ENCODE measurements at places on chromosomes 3 and 15.

DNA sequence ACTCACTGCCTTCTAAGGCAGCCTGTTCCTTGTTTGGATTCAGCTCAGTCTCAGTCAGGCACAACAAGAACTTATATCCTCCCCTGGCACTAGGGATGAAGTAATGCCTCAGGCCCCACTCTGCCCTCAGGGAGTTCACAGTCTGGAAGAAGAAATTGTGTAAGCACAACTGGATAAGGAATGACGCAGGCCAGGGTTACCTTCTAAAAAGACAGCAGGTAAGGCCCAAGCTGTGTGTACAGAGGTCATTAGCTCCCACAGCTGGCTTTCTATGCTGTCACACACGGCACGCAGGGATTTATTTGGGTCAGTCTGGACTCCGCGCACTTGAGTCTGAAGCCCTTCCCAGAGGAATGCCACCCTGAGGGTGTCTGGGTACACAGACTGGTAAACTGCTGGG, 82.9 kb downstream of the IQSEC1 start:
- DNase-seq: no peak

DNA sequence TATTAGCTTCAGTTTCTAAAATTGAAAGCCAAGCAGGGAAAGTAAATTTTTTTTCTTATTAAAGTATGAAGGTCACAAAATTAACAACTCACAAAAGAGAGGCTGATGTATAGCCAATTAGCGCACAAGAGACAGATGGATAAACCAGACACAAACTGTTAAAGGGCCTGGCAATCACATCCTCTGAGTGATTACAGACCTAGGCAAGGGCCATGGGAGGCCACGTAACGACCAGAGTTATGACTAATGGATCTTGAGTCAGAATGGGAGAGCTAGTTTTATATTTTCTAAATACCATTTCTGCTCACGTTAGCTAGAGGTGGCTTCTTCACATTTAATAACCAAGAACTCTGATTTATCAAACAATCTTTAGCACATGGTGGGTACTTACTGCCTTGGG, 17.8 kb upstream of the SCAMP5 start:
- no peak for DNase-seq

DNA sequence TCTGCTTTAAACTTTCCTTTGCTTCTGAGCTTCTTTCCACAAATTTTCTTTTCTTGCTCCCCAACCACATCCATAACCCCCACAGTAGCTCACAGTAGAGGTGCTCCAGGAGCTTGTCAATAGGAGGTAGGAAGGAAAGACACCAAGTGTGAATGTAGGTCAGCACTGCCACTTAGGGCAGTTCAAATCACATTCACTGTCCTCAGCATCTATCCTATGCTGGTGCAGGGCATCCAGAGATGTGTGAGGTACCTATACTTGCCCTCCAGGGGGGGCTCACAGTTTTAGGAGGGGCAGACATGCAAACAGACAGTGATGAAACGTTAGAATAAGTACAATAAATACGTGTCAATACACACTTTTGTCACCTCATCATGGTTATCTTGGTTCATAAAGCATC, 1.5 kb upstream of the SPSB4 start:
- no peak for DNase-seq

- peak; percentile 23 for DNase-seq
These were observed 672 bp downstream of the TFRC start for GRCh38 chr3:196081002-196081833.

GRCh38 chr3:187616307-187616972, 53.8 kb downstream of the SST start:
- peak; percentile 3 for DNase-seq

DNA sequence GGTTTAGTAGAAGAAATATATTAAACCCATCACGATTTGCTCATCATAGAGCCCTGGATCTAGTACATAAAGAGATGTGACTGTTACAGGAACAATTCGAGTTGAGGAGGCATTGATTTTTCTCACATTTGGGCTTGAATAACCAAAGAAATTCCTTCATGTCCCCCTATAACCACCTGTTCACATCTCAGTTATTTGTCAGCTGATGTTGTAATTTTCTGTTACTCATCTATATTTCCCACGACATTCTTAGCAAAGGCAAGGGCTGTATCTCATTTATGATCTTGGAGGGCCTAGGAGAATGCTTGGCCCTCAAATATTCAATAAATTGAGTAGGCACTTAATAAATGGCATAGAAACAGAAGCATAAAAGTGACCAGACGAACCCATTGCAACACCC, 36.4 kb upstream of the GYG1 start:
- DNase-seq: no peak

GRCh38 chr15:68259883-68260282, 17.7 kb upstream of the FEM1B start:
- DNase-seq: no peak

DNA sequence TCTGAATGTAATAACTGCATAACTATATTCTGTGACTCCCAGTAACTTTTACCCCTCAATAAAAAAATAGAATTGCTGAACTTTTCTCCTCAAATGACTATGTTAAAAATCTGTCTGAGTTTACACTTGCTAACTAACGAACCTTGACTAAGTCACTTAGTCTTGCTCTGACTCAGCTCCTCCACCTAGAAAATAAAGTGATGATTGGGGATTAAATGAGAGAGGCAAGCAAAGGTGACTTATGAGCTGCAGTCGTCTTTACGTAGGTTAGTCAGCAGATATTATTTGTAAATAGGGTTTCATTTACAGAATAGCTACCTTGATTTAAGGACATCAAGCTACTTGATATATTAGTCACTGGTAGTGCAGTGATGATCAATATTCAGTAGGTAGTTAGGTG, 476.9 kb downstream of the MECOM start:
- no peak for DNase-seq

DNA sequence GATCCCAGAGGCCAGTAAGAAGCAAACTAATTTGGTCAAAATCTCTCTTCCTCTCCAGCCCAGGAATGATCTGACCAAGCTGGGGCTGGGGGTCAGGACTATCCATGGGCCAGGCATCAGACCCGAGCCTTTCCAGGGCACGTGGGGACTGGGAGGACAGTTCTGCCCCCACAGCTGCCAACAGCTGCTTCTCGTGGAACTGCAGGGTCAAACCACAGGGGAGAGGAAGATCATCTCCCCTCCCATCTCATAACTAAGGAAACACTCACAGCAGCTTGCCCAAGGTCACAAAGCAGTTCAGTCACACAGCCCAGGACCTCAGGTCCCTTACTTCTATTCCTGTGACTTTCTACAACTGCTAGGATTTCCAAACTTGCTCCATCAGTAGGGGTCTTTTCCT, 47.1 kb downstream of the DAPK2 start:
- no peak for DNase-seq

GRCh38 chr15:63612300-63612699, 15.1 kb downstream of the FBXL22 start:
- DNase-seq: no peak

DNA sequence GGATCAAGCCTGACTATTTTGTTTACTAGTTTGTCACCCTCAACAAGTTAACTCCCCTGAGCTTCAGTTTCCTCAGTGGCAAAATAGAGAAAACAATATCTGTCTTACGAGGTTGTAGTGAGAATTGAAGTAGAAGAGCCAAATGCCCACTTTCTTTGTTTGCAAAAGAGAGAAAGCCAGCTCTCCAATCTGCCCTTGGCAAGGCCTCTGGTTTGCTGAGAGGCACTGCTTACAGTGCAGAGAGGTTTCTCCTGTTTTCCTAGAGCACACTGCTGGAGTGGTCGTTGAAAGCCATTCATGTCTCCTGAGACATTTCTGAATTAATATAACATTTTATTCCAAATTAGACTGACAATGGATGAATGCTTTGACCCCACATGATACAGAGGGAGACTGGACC, 260.5 kb upstream of the IGF1R start:
- no peak for DNase-seq

DNA sequence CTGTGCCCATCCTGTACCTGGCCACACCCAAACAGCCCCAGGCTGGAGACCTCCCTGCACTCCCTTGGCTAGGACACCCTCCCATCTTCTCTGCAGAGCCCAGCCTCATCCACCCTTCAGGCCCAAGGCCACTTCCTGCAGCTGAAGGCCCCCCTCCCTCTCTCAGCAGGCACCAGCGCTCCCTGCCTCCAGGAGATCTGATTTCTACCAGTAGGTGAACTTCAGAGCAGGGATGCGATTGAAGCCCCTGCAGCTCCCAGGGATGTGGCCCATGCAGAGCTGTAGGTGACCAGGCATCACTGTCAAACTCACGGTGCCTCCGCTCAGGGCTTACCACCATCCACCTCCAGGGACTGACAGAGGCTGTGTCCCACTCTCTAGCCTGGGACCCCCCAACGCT, 96.3 kb downstream of the NUP210 start:
- no peak for DNase-seq

- DNase-seq: no peak
These were observed 20.4 kb downstream of the FBN1 start for GRCh38 chr15:48625126-48625525.

DNA sequence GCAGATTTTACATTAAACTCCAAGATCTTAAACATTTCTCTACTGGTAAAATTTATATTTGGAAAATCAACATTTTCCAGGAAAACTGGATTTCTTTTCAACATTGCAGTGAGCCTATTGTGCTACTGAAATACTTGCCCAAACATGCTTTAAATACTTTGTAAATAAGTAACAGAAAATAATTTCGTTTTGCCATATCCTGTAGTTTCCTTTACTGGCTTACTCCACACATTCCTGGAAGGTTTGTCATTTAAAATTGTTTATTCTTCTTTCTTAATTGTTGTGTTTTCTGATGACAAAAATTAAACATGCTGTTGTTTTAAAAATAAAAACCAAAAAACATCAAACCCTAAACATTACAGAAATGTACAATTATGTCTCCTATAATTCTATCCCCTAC, 22.0 kb downstream of the ACAD11 start:
- DNase-seq: no peak

DNA sequence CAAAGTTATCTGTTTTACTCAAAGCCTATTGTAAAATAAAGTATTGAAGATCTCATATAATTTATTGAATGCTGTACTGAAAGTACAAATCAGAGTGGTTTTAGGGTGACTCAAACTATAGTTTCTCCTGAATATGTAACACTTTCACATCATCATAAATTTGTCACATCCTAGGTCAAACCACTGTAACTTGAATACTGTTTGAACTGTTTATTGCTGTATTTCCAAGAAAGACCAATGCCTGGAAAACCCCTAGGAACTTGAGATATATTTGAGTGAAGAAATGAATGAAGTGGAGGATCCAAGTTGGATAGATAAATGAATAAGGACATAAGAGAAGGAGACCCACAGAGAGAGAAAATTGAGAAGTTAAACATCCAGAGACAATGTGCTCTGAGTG, 348.2 kb downstream of the GRM7 start:
- no peak for DNase-seq

DNA sequence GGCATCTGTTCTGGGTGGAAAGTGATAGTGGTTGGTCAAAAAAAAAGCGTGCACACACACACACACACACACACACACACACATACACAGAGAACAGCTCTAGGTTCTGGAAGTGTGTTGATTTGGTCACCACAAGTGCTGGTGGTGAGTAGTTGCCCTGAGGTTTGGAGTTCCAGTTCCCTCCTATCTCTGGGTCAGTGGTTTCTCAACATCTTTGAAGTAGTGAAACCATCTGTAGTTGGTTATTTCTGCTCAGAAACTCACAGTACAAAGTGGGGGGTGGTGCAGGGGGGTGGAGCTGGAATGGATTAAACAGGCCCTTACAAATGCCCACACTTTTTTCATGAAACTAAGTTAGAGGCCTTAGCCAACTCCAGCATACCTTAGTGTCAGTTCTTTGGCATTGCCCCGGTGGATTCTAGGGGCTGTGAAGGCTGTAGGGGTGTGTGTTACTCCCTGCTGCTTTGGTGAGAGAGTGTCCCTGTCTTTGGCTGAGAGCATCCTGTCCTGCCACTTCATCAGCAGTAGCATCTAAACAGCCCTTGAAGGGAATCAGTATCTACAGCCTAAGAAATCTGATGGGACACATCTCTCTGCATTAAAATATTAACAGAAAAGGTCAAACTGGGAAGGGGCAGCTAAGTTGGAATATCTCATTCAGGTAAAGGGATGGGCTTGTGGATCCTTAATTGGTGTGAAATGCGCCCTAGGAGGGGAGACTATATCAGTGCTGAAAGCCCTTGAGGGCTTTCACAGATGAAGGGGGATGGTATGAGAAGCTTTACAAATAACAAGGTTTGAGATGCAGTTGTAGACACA, 20.6 kb downstream of the SMAD3 start:
- no peak for DNase-seq

DNA sequence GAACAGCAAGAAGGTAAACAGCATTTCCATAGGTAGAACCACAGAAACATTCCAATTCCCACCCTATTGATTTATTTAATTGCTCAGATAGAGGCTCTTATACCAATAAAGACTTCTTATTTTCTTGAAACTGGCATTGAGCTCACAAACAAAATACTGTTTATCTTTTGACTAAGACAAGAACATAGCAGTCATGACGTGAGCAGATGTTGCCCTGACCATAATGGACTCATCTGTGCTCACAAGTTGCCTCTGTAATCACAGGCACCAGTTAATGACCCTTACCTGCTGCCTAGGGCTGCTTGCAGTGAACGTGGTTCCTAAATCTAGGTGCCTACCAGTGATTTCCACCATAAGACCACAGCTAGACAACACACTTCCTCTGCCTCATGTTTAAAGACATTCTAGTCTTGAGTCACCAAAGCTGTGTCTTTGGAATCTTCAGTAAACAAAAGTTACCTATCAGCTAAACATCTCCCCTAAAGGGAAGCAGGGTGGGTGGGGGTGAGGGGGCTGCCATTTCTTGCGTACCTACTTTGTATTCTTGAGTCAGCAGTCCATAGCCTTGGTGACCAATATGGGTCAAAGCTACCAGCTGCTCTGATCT, 2.1 kb downstream of the FYCO1 start:
- no peak for DNase-seq

DNA sequence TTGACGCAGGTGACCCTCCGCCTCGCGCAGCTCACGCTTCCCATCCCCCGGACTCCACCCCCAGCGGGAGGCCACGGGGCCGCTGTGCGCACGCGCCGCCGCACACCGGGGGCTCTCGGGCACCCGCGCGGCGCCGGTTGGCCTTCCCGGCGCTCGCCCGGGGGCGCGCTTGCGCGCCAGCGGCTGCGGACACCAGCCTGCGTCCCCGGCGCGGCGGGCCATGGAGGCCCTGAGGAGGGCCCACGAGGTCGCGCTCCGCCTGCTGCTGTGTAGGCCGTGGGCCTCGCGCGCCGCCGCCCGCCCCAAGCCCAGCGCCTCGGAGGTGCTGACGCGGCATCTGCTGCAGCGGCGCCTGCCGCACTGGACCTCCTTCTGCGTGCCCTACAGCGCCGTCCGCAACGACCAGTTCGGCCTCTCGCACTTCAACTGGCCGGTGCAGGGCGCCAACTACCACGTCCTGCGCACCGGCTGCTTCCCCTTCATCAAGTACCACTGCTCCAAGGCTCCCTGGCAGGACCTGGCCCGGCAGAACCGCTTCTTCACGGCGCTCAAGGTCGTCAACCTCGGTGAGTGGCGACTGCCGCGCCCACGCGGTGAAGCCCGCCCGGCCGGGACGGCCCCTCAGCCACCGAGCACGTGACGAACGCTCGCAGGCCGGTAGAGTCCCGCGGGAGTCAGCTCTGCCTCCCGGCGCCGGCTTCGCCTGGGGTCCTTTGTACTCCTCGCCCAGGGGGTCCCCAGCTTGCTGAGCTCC, at the start of gene C15orf61:
TSS of gene C15orf61 (plus strand) at position 103 of the 754 bp plus-strand sequence. CDS start at position 221, 118 bp downstream.
- peak; percentile 86 for DNase-seq

- DNase-seq: no peak
These were observed 118.9 kb upstream of the EOMES start for GRCh38 chr3:27840807-27841594.

- DNase-seq: no peak
These were observed 119.8 kb downstream of the PDCD6IP start for GRCh38 chr3:33918126-33918756.

GRCh38 chr3:62238003-62238402, 135.3 kb downstream of the FEZF2 start:
- DNase-seq: peak; percentile 5
